ENCODE measurements at places on chromosomes 4 and X.

DNA sequence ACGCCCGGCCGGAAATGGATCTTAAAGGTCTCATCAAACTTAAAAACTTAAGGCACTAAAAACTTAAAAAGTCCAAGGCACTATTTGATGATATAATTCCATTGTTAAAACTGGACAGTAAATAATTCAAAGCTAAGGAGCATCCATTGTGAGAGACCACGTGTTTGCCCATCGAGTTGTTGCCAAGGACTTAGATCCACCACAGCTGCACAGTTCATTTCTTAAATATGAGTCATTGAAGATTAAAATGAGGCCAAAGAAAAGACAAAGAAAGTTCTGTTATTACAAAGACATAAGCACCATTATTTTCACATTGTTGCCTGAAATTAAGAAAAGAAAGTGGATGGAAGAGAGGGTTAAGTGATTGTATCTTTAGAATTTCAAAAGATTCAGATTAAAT is 411.5 kb upstream of the FTHL17 start:
- no peak for DNase-seq

- no peak for DNase-seq
These were observed 16.8 kb downstream of the APOO start for GRCh38 chrX:23890933-23891332.

- DNase-seq = no peak
These were observed 13.0 kb downstream of the RAB9B start for GRCh38 chrX:103818842-103819619.

DNA sequence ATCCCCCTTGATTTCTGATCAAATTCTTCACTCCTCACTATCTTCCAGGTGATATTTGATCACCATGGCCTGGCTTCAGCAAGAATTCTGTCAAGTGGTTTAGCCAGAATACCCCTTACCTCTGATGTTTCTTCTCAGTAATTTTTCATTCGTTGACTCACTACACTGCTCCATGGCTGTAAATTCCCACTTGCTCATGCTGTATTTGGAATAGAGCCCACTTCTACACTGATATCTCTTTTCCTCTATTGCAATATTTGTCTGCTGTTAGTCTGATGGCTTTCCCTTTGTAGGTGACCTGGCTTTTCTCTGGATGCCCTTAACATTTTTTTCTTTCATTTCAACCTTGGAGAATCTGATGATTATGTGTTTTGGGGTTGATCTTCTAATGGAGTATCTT is 73.9 kb upstream of the DIPK2B start:
- DNase-seq = no peak

DNA sequence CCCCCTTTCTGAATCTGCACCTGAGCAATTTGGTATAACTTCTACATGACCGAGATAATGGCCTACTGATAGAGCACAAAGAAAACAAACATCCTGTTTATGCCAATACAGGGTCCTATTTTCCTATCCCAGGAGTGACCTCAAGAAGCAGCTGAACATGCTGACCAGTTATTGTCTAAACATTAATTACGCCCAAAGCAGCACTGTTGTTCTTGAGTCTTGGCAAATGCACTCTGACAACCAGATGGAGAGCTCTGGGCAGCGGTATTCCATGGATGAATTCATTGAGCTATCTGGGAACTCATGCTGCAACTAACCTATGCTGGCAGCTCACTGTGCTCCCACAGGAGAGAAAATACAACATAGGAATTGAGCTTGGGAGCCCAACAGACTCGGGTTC is 52.6 kb downstream of the PCYT1B start:
- DNase-seq = no peak

DNA sequence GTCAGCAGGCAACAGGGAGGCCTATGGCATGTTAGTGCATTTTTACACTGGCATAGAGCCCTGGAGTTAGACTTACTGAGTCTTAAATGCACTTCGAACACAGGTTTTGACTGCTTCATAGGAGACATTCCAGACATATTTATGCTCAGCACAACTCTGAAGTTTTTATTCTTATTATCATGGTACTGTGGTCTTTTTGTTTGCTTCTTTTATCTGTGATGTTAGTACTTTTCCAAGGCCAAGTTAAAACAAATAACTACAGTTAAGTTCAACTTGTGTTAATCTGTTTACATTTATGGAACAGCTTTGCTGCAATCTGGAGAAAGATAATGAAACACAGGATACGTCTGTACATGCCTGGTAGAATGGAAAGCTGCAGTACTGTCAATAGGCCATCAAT is 76.5 kb downstream of the COL4A5 start:
- no peak for DNase-seq

DNA sequence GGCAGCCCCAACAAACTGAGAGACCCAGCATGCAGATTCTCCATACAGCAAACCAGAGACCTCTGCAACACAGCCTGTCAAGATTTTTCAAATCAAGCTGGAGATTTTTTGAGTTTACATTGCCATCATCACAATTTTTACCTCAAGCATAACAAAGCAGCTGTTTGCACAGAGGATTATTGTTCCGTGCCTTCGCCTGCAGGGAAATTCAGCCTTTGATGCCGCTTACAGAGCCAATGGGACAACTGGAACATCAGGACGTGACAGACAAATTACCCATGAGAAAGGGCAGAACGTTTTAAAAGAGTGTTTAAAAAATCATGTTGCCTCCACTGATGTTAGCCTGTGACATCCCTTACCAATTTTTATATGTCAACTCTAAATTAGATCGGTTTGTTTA is 363.7 kb downstream of the FBXW7 start:
- DNase-seq = no peak

GRCh38 chrX:24423960-24424359 is 41.1 kb upstream of the PDK3 start:
- DNase-seq = no peak

DNA sequence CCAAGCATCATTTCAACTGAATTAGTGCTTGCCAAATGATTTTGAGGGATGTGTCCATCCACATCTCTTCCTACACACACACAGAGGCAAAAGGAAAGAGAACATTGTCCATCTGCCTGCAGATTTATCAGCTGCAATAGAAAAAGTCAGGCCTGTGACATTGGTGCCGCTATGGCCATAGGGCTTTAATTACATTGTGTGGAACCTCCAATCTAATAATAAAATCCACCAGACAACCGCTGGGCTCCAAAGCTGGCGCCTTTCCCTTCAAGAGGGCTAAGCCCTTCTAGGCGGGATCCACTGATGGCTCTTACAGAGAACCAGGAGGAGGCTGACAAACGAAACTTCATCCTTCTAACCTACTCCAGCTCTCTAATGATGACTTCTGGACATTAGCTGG is 60.6 kb downstream of the PHOX2B start:
- no peak for DNase-seq

DNA sequence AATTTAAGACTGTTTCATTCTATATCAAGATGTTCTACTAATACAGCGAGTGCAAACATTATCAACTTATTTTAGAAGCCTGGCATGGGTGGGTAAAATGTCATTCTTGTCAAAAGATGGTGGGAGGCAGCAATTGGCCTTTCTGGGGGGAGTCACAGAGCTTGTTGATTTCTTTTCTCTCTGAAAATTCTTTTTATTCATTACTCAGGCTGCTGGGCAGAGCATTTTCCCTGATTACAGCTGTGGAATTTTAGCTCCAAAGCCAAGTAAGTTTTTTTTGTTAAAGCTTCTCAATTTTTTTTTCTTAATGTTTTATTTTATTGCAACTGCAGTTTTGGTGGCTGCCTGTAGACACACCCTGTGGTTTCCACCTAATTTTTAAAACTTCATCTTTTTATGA is 50.4 kb downstream of the GPC4 start:
- DNase-seq = no peak

GRCh38 chr4:25075851-25076250 is 45.1 kb upstream of the LGI2 start:
- no peak for DNase-seq

DNA sequence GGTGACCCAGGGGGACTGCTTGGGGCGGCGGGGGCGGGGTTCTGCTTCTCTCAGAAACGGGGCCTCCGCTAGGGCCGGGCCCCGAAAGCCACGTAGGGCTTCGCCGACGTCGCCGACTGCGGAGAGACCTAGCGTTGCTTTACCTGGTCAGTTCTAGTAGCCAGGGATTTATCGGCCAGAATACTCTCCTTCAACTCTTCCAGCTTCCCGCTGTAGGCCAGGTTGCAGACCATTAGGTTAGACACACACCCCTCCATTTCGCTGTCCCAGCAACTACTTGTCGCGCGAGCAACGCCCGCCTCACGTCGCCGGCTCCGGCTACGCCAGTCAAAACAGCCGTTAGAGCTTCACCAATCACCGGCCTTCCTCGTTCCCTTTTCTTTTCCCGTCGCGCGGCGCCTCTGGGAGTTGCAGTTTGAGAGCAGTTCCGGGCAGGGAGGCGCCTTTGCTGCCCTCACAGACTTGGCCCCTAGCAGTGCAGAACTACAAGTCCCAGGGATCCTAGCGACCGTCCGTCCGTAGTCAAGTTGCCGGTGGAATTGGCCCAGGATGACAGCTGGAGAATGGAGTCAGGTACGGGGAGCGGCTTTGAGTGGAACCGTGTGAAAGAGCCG is at the start of the genes ATG4A and PSMD10:
Gene ATG4A (plus strand): TSS at position 515 of the 614 bp plus-strand sequence. CDS start 49 bp downstream, at position 564.
Gene PSMD10 (minus strand): TSS at position 279 of the 614 bp plus-strand sequence. CDS start 22 bp downstream, at position 257.
- peak; percentile 72 for DNase-seq

DNA sequence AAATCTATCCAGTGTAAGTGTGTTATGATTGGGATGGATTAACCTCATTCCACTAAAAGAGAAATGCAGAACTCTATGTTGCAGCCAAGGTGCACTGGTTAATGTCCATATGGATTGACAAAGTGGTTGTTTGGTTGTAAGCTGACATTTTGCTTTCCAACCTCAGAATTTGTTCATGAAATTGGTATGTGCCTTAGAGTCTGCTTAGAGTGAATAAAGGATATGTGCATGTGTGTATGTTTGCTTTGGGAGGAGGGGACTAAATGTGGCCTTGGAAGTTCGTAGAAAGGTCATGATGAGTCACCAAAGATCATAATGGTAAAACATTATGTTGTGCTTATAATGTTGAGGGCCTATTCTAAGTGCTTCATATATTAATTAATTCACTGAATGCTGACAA is 44.1 kb upstream of the MBNL3 start:
- DNase-seq = no peak

- DNase-seq = peak; percentile 52
These were observed 17.0 kb upstream of the TMEM154 start for GRCh38 chr4:152696764-152697261.

DNA sequence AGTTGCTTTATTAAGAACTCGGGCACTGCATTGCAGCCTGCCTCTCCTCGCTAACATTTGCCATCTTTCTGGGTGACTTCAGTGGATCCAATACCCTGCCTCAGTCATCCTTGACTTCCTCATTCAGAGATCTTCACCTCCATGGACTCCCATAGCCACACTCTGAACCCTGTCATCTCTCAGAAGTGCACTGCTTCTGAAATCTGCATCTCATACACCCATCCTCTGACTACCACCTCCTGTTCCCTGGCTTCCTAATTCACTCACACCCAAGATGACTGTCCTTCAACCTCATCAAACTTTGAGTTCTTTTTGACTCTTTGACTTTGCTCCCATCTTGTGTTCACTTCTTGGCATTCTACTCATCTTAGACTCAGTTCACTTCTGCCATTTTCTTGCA is 25.3 kb upstream of the CYBB start:
- DNase-seq = no peak

DNA sequence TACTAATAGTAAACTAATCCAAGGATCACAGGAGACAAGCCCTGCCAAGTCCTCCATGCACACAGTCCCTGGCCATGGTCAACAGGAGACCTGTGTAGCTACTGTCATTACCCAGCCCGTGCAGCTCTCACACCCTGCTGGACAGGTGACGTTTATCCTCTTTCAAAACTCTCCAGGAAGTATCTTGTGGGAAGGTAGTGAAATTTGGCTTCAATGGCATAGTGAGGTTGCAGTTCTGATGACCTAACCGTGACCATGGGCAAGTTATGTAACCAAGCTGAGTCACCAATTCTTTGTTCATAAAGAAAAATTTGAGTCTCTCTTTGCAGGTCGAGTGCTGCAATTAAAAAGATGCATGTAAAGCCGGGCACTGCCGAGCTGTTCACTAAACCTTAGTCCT is 11.3 kb upstream of the SLC2A9 start:
- DNase-seq = no peak

DNA sequence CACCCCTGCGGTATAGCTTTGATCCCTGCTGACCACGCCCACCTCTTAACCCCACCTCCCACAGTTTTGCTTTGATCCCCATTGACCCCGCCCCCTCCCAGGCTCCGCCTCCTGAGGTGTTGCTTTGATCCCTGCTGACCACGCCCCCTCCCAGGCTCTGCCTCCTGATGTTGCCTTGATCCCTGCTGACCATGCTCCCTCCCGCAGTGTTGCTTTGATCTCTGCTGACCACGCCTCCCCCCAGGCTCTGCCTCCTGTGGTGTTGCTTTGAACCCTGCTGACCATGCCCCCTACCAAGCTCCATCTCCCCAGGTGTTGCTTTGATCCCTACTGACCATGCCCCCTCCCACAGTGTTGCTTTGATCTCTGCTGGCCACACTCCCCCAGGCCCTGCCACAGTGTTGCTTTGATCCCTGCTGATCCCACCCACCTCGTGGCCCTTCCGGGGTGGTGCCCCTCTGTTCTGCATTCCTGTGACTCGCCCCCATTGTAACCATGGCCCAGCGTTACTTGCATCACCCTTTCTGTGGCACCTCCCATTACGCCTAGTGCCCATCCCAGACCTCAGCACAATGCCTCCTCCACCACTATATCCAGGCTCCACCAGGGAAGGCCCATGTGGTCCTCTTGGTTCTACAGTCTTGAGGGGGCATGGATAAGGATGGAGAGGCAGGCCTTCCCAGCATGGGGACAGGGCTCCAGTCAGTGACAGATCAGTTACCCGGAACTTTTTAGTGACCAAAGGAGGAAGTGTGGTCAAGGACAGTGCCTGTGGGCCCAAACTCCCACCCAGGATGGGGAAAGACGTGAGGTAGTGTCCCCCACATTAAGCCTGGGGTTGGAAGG is 70.8 kb downstream of the ADRA2C start:
- peak; percentile 7 for DNase-seq

All from stimulated activated CD4-positive, alpha-beta T cell treated with anti-CD3 and anti-CD28 coated beads, Interleukin-4, amount 100 ng/mL, for 48 hours (primary cell).